ENCODE measurements at places on chromosomes 7 and 10.

DNA sequence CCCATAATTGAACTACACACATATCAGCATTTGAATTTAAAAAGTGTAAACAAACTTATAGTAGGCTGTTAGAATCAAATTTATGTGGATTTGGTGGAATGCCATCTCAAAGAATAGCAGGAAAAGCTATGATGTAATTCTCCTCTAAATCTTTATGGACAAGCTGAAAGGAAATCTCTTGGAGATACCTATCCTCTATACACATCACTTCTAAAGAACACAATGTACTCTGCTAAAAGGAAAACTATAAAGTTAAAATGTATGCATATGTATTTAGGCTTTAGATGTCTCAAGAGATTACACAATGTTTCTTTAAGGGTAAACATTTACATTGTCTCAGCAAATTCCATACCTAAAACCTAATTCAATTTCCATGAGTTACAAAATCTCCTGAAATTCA is 323.3 kb downstream of the CRPPA start:
- no peaks in the 10 kb centered on the region for H3K4me1 ChIP-seq
- H3K36me3 ChIP-seq: no peaks in the 10 kb centered on the region
- no peak for DNase-seq
- H3K4me3 ChIP-seq: no peak overlapping the region

GRCh38 chr7:93902777-93903423 is 3.5 kb upstream of the GNGT1 start:
- no peak overlapping the region for H3K4me3 ChIP-seq
- no peaks in the 10 kb centered on the region for H3K4me1 ChIP-seq
- H3K36me3 ChIP-seq: no peaks in the 10 kb centered on the region

DNA sequence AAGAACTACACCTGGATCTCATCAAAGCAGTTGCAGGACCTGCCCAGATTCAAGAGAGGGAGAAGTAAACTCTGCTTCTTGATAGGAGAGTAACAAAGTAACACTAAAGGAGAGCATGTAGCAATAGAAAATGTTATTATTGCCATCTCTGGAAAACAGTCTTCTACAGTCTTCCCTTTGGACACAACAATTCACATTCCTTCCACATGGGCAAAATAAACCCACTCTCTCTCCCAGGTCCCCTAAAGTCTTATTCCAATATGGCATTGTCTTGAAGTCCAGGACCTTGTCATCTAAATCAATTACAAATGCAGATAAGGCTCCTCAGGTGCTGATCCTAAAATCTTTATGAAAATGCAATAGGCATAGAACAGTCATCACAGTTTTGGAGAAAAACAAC is 10.3 kb upstream of the WNT2 start:
- H3K4me1 ChIP-seq: no peaks in the 10 kb centered on the region
- H3K27me3 ChIP-seq: no peaks in the 10 kb centered on the region
- H3K27ac ChIP-seq: no peak overlapping the region
- H3K36me3 ChIP-seq: no peaks in the 10 kb centered on the region
- H3K4me3 ChIP-seq: no peak overlapping the region
- DNase-seq: peak; percentile 42

DNA sequence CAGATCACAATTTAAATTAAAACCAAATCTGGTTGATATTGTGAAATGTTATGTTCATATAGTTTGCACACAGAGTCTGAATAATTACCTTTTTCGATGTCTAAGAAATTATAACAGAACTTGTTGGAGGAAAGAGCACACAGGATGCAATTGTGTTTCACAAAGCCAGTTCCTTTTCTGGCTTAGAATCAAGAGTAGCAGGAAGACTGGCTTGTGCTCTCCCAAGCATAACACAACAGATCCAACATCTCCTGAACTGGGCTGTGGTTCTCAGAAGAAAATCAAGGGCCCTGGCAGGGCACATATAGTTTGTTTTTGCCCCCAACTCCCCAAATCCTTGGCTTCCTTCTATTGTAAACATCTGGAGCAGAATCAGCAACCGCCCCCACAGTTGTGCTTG is 62.7 kb downstream of the LRRC4 start:
- no peak for DNase-seq
- H3K36me3 ChIP-seq: no peaks in the 10 kb centered on the region
- H3K4me3 ChIP-seq: no peak overlapping the region
- H3K4me1 ChIP-seq: no peaks in the 10 kb centered on the region

- H3K27ac ChIP-seq: no peak overlapping the region
- H3K4me1 ChIP-seq: no peaks in the 10 kb centered on the region
- no peaks in the 10 kb centered on the region for H3K36me3 ChIP-seq
- H3K4me3 ChIP-seq: no peak overlapping the region
- peak; percentile 86 for DNase-seq
- H3K27me3 ChIP-seq: no peaks in the 10 kb centered on the region
These were observed 11.0 kb downstream of the RASGEF1A start for GRCh38 chr10:43255634-43256431.

DNA sequence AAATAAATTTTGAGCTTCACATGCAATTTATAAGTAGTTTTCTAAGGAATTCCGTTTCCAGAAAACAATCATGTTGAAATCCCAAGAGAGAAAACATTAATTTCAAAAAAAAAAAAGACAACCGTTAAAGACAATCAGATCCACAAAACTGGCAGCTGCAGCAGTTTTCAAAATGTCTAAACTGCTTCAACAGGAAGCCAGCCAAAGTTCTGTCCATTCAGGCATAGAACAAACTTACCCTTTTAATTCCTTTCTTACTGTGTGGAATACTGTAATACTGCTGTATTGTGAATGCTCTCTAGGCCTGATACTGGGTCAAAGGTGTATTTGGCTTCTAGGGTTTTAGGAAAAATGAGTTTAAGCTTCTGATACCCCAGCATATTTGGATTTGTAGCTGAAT is 31.6 kb downstream of the HOXA1 start:
- no peaks in the 10 kb centered on the region for H3K27me3 ChIP-seq
- DNase-seq: no peak
- H3K36me3 ChIP-seq: no peaks in the 10 kb centered on the region
- H3K27ac ChIP-seq: no peak overlapping the region
- H3K4me1 ChIP-seq: no peaks in the 10 kb centered on the region

GRCh38 chr10:28839600-28840007 is 162.3 kb downstream of the BAMBI start:
- H3K27ac ChIP-seq: no peak overlapping the region
- no peaks in the 10 kb centered on the region for H3K36me3 ChIP-seq
- H3K4me3 ChIP-seq: no peak overlapping the region
- H3K4me1 ChIP-seq: no peaks in the 10 kb centered on the region
- no peak for DNase-seq

GRCh38 chr7:137476937-137477336 is 133.4 kb upstream of the PTN start:
- no peak overlapping the region for H3K4me3 ChIP-seq
- no peaks in the 10 kb centered on the region for H3K36me3 ChIP-seq
- H3K27ac ChIP-seq: no peak overlapping the region
- no peaks in the 10 kb centered on the region for H3K4me1 ChIP-seq
- no peaks in the 10 kb centered on the region for H3K27me3 ChIP-seq
- DNase-seq: no peak

DNA sequence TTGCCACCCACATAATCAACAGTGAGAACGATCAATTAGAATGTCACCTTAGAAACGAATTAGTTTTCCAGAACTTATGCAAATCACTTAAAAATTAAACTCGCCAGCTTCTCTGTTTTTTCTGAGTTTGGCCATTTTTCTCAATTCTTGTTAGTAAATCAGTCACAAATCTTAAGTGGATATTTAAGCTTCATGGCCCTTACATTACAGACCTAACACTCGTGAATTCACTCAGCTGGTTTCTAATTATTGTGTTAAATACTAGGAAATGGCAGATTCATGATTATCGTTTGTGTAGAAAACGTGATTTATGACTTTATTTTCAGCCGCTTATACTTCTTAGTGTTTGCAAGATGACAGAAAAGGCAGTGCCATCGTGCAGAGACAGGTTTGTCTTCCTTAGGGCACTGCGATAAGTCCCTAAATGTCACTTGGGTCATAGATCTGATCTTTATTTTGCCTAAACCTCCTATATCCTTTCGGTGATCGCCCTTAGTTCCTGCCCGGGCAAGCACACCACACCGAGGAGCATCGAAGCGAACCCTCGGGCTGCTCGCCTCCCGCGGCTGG is 587 bp upstream of the CELF2 start:
- peaks cover 36% of the 10 kb centered on the region for H3K4me1 ChIP-seq
- no peaks in the 10 kb centered on the region for H3K36me3 ChIP-seq
- H3K27ac ChIP-seq: peak overlapping the region; percentile 75
- no peak for DNase-seq

- H3K27ac ChIP-seq: no peak overlapping the region
- no peaks in the 10 kb centered on the region for H3K4me1 ChIP-seq
- H3K4me3 ChIP-seq: no peak overlapping the region
These were observed 75.5 kb downstream of the LRMDA start for GRCh38 chr10:75506930-75507329.

DNA sequence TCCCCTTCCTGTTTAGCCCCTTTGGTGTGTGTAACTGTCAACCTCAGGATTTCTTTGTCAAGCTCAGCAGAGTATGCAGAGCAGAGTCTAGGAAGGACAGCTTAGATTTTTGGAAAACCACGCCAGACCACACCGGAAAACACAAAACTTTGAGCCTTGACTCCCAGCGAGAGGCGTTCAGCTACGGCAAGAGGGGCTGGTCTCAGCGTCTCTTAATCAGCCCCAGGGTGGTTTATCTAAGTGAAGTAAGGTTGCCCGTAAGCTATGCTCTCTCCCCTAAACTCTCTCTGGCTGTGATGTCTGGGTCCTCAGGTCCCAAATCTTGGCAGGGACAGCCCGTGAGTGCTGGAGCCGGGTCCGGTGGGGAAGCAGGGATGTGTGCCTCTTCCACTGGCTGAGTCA is 230.9 kb downstream of the KLF6 start:
- no peaks in the 10 kb centered on the region for H3K27me3 ChIP-seq
- H3K27ac ChIP-seq: no peak overlapping the region
- no peaks in the 10 kb centered on the region for H3K4me1 ChIP-seq
- DNase-seq: no peak
- no peak overlapping the region for H3K4me3 ChIP-seq
- H3K36me3 ChIP-seq: no peaks in the 10 kb centered on the region

DNA sequence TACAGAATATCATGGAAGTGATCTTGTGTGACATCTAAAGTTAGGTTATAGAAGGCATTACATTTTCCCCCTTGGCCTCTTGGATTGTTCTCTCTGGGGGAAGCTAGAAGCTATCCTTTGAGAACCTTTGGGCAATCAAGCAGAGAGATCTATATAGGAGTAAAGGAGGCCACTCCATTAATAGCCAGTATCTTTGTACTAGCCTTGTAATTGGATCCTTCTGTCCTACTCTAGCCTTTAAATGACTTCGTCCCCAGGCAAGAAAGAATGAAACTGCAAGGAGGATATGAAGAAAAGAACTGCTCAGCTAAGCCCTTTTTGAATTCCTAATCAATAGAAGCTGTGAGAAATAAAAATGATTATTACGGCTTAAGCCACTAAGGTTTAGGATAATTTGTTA is 230.9 kb downstream of the AGMO start:
- no peaks in the 10 kb centered on the region for H3K36me3 ChIP-seq
- H3K4me3 ChIP-seq: no peak overlapping the region
- peak; percentile 11 for DNase-seq
- peaks cover 37% of the 10 kb centered on the region for H3K4me1 ChIP-seq
- no peaks in the 10 kb centered on the region for H3K27me3 ChIP-seq
- no peak overlapping the region for H3K27ac ChIP-seq
